ENCODE measurements at places on chromosomes 4 and X.

DNA sequence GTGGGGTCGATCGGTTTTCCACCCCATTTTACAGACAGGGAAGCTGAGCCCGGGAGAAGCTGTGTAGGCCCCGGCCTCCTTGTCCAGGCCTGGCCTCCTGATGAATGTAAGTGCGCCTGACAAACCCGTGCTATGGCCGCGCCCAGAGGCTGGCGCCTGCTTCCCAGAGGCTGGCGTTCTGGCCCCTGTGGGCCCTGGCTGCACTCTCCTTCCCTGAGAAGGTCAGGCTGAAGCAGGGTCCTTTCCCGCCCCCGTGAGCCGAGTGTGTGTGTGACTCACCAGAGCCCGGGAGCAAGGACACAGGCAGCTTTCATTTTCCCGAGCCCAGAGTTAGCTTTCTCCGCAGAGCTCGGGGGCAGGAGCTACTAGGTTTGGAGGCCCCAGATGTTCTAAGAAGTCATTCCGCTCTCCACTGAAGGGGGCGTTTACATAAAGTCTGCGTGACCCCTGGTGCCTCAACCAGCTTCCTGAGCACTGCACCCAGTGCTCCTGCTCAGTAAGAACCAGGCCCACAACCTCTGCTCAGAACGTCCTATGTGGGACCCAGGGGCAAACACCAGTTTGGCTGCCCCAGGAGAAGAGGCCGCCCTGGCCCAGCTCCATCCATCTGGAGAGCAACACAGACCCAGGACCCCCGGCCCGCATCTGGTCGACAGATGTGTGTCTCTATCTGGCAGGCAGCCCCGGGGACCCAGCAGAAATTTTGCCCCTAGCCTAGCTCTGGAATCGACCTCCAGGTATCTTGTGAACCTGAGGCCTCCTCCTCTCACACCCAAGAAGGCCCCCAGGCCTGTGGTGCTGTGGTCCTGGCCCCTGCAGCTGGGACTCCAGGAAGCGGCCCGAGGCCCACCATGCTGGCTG is 13.6 kb downstream of the UVSSA start:
- no peak for DNase-seq

- no peak for DNase-seq
Observed at GRCh38 chr4:41550308-41550707, 12.4 kb downstream of the LIMCH1 start.

DNA sequence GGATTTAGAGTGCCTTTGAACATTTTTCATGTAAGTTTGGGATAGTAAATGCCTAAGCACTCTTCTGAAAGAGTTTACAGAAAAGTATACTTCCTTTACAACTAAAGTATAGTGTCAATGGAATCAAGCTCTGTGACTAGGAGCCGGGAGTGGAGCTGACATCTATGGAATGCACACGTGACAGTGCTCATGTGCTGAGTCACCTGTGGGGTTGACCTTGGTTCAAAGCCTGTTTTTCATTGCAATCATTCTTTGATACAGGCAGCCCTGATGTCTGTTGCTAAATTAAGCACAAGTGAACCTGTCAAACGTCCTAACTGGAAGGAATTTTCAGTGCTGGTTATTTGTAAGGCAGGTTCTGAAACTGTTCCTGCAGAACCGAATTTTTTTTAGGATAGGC is 82.5 kb downstream of the GPAT3 start:
- no peak for DNase-seq

- no peak for DNase-seq
Observed at GRCh38 chr4:81148576-81148975, 66.4 kb downstream of the PRKG2 start.

- DNase-seq = no peak
Observed at GRCh38 chr4:4438891-4439290, 52.0 kb downstream of the NSG1 start.

GRCh38 chrX:136828830-136829229 is 48.1 kb upstream of the ARHGEF6 start:
- DNase-seq = no peak

- no peak for DNase-seq
Observed at GRCh38 chr4:163810755-163811154, 316.3 kb downstream of the TMA16 start.

GRCh38 chr4:76489686-76490161 is 54.7 kb downstream of the SHROOM3 start:
- no peak for DNase-seq

- no peak for DNase-seq
Observed at GRCh38 chr4:139524062-139524631, 31.9 kb downstream of the SETD7 start.

- DNase-seq = no peak
Observed at GRCh38 chr4:114312338-114312737, 286.3 kb upstream of the UGT8 start.

GRCh38 chr4:8818063-8818881 is 53.4 kb downstream of the HMX1 start:
- no peak for DNase-seq

- DNase-seq = no peak
Observed at GRCh38 chrX:101659601-101660063, at the start of gene ARMCX2. Gene ARMCX2, minus strand, starts transcription at chrX:101659850. Its CDS starts 2,262 bp downstream, at chrX:101657588.

DNA sequence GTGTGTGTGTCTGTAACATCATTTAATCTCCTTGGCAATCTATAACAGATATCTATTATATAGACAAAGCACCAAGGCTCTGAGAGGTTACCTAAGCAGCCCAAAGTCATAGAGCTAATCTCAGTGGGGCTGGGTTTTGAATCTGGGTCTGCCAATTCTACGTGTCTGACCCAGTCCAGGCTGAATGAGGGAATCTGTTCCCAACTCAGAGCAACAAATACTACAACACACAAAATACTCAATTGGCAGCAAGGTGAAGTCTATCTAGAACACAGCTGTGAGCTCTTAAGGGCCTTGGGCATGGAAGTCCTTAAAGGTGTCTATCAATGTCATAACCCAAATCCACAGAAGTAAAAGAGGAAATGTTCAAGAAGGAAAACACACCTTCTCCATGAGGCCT is 47.5 kb upstream of the NAP1L5 start:
- no peak for DNase-seq

GRCh38 chr4:11446155-11446811 is 17.6 kb upstream of the HS3ST1 start:
- no peak for DNase-seq

- no peak for DNase-seq
Observed at GRCh38 chr4:189840356-189840755, 100.3 kb upstream of the FRG1 start.

Measured in stimulated activated CD8-positive, alpha-beta memory T cell treated with anti-CD3 and anti-CD28 coated beads, Interleukin-15, amount 100 ng/mL, for 4 hours (primary cell).